ENCODE measurements at places on chromosomes 7 and 10. TPM values are rescaled to one million over a fixed set of nuclear protein-coding genes. Genes with fewer than 3 reads are reported as not detected.

Gene GSAP
- total RNA-seq = 2.8 TPM

Gene BMI1
- 32.8 TPM for total RNA-seq

Gene ARPC1A
- 134 TPM for total RNA-seq

Gene TET1
- total RNA-seq = 0.46 TPM

Gene SH2D4B
- total RNA-seq = not detected

Gene PIP
- not detected for total RNA-seq

Gene MEOX2
- not detected for total RNA-seq

Gene MAGI2
- 0.40 TPM for total RNA-seq

Measured in A549 treated with CpdA at 1 μM for 4 hours (cell line).